ENCODE measurements at places on chromosomes 6 and 20.

DNA sequence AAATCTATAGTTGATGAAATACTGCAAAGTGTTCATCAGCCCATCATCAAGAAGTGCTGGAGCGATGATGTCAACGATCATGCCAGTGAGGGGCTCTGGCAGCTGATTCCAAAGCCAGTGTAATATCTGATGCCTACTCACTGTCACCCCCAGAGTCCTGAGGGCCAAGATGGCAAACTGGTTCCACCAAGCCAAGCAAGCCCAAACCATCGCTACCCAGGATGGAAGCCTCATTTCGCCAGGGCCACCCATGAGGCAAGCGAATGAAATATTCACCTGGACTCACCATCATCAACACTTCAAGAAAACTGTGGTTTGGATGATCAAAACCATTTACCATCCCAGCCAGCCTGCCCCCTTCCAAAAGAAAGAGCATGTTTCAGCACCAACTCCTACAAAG, 76.5 kb downstream of the GNAS-AS1 start:
- DNase-seq: no peak

- DNase-seq: no peak
Measured at GRCh38 chr6:110043366-110043994, 65.4 kb downstream of the GPR6 start.

DNA sequence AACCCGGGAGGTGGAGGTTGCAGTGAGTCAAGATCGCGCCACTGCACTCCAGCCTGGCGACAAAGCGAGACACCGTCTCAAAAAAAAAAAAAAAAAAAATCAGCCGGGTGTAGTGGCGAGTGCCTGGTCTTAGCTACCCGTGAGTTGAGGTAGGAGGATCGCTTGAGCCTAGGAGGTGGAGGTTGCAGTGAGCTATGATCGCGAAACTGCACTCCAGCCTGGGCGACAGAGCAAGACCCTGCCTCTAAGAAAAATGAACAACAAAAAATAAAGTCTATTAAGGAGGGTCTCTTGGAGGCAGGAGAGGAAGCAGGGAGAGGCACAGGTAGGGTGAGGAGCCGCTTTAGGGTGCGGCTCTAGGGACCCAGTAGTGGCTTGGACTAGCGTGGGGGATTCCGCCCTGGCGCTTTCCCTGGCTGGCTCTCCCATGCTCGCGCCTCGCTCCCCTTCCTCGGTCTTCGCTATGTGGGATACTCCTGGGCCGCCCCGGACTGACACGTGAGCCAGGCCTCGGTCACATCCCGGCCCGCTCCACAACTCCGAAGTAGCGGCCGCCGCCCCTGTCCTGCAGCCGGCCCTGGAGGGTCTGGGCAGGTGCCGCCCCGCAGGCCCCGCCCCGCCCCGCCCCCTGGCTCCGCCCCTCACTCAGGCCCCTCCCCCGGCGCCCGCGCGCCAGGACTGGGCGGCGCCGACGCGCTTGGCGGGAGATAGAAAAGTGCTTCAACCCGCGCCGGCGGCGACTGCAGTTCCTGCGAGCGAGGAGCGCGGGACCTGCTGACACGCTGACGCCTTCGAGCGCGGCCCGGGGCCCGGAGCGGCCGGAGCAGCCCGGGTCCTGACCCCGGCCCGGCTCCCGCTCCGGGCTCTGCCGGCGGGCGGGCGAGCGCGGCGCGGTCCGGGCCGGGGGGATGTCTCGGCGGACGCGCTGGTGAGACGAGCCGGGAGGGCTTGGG, at the start of gene MYBL2:
MYBL2 (plus strand) TSS at position 739 of the 953 bp plus-strand sequence; CDS start at position 909, 170 bp downstream.
- peak; percentile 64 for DNase-seq

DNA sequence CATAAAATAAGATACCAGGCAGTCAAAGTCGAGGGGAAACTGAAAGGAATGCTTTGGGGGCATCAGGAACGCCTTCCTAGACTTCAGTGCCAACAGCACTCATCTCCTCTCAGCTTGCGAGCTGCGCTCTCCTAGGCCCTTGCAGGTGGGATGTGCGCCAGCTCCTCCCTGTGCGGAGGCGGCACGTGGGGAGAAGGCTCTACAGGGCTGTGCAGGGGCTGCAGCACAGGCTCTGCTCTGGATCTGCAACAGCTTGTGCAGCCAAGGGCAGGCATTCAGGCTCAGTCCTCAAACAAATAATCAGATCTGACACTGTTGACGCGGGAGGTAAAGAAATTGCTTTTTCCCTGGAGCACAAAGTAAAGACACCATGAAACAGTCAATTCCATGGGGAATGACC, 144.8 kb downstream of the TTLL2 start:
- DNase-seq: no peak

GRCh38 chr6:38352636-38353035, 287.1 kb downstream of the BTBD9 start:
- peak; percentile 21 for DNase-seq

- DNase-seq: no peak
Measured at GRCh38 chr20:46456255-46457028, 50.0 kb upstream of the ELMO2 start.

DNA sequence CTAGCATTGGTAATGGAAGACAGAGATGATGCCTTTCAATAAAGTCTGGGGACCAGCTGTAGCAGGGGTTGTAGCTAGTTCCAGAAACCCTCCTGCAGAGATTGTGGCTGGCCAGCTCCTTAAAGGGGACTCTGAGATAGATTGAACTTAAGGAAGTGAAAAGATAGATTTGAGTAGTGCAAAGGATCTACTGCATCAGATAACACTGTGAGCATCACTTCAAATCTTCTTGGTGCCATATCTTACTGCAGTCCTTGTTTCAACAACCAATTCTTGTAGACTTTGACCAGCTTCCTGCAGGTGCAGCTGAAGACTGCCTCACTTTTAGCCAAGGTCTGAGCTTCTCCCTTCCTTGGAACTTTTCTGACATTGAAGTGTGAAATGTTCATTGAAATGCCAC, 14.8 kb upstream of the CEP162 start:
- no peak for DNase-seq

DNA sequence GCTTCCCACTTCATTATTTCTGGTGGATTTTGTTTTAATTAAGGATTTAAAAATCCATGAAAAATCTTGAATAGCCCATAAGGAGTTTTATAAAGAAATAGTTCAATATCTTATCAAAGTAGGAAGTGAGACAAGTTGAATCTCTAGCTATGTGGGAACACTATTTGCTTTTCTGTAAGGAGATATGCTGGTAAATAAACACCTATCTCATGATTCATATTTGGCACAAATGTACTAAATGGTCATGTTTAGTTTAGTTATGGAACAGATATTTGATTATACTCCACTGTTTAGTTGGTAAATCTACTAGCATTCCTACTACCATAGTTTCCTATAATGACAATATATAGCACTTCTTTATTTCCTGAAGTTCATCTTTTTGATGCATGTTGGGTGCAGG, 239.9 kb upstream of the CEP162 start:
- no peak for DNase-seq

GRCh38 chr6:35553315-35553714, 40.6 kb upstream of the TULP1 start:
- DNase-seq: no peak

GRCh38 chr6:57248311-57248895, 26.3 kb upstream of the RAB23 start:
- no peak for DNase-seq

DNA sequence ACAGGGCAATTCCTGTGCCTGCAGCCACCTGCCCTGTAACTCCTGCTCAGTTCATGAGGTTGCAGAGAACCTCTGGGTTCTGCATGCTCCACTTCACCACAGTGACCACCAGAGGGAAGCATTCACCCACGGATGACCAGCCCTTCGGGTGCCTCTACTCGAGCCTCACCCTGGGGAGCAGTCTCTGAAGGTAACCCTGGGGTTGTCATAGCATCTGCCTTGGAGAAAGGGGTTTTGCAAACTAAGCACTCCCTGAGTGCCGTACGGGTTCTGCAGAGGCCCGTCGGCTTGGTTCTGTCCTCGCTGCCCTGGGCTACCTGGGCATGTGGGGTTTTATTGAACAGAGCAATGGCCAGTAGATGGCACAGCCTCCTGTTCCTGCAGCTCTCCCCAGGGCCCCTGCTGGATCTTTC, 10.2 kb upstream of the CST5 start:
- DNase-seq: no peak

DNA sequence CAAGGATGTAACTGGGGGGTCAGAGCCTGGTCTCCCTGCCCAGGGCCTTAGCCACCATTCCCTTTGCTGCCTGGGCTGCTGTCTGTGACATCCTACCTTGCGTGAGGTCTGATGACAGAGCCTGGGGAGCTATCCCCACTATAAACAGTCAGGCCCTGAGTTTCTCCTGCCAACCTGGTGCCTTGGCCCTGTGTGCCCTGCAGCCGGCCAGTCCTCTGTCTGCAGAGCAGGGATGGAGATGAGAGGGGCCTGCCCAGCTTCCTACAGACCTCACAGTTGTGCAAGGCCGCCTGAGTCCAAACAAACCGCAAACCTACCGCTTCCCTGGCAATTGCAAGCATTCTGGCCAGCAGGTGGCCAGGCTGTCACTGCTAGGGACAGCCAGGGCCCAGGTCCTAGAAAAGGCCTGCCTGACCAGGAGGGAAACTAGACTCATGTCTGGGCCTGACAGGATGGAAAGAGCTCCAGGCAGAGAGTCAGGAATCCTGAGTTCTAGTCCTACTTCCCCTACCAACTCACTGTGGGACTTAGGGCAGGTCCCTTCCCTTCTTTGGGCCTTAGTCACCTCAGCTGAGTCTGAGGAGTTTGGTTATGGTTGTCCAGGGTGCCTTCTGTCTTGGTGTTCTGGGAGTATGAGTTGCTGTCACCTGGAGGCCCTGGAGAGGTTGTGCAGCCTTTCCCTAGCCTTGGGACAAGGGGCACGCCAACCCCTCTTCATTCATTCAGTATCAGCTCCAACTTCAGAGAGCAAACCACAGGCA, 86.2 kb downstream of the VEGFA start:
- no peak for DNase-seq

GRCh38 chr6:1334684-1335083, 22.8 kb downstream of the FOXQ1 start:
- DNase-seq: no peak

DNA sequence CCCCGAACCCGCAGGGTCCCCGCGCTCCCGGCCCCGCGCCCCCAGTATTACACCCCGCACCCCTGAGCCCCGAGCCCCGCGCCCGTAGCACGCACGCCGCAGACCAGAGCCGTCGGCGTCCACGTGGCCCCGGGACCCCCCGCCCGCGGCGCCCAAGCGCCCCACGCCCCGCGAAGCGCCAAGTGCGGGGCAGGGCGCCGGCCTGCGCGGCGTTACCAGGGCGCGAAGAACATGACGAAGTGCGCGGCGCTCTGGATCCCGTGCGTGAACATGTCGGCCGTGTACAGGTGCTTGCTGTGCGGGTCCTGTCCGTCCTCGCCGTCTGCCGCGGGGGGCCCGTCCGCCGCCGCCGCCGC, 312 bp downstream of the TXNDC5 start:
- DNase-seq: no peak

GRCh38 chr6:29702519-29703103, 20.6 kb upstream of the HLA-F start:
- peak; percentile 17 for DNase-seq
